ENCODE measurements at places on chromosomes 3 and 15.

DNA sequence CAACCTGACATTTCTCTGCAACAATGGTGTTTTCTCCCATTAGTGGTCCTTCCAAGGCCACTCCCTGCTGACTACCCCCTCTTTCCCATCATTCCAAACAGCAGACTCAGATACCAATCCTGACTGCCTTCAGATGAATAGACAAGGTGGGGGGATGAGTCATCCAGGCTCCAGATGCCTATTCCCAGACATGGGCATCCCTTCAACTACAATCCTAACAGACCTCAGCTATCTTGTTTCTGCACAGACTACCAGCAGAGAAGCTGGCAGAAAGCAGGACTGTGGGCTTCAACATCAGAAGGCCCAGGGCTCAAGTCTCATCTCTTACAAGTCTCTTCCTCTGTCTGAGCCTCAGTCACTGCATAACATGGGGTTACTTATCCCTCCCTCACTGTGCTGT is 2.2 kb downstream of the RBP1 start:
- no peak for DNase-seq

- DNase-seq: no peak
These were observed 177.1 kb downstream of the NSMCE3 start for GRCh38 chr15:29092376-29093064.

DNA sequence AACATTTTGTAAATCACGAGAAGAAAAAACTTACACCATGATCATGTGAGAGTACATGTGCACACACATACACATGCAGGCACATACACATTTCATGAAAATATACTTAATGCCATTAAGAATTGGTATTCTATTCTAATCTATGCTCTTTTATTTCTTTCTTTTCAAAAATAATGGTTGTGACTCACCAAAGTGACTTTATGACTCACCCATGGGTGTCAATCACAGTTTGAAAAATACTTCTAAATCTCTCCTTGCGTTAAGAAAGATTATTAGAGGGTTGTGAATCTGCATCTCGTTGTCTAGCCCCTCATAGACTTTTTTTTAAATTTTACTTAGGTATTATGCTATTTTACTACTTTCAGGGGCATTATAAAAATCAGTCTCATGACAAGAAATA is 254.2 kb downstream of the TUSC7 start:
- DNase-seq: no peak

- DNase-seq: no peak
These were observed 92.6 kb upstream of the VGLL4 start for GRCh38 chr3:11736136-11736833.

GRCh38 chr15:65626856-65627255 is 5.1 kb downstream of the SLC24A1 start:
- no peak for DNase-seq

DNA sequence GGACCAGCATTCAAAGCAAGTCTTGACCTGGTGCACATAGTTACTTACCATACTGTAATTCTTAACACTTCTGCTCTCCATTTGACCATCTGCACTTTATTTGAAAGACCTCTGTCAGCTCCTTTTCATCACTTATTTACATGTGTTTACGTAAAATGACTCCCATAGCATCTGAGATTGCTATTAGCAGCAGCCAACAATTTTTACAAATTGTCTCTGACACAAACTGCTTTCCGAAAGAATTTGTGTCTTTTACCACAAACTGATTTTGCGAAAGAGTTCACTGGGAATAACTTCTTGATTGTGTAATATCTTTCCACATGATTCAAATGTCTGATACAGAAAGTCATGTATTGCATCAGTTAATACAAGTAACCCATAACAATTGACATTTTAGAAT is 144.1 kb upstream of the PEX5L start:
- DNase-seq: no peak

DNA sequence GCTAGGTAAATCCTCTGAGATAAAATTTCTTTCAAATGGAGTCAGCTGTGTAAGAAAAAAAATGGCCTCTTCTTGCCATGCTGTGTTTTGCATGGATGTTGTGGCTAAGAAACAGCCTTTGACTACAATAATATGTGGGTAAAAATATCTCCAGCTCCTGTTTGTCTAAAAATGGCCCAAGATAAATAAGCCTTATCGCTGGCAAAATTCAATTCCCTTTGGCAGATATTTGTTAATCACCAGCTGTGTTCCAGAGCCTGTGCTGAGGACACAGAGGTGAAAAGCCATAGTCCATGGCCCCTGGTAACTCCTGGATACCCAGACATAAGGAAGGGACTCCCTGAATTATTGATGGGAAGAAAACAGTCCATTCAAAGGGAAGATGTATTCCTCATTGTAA is 15.3 kb upstream of the RAMAC start:
- no peak for DNase-seq

DNA sequence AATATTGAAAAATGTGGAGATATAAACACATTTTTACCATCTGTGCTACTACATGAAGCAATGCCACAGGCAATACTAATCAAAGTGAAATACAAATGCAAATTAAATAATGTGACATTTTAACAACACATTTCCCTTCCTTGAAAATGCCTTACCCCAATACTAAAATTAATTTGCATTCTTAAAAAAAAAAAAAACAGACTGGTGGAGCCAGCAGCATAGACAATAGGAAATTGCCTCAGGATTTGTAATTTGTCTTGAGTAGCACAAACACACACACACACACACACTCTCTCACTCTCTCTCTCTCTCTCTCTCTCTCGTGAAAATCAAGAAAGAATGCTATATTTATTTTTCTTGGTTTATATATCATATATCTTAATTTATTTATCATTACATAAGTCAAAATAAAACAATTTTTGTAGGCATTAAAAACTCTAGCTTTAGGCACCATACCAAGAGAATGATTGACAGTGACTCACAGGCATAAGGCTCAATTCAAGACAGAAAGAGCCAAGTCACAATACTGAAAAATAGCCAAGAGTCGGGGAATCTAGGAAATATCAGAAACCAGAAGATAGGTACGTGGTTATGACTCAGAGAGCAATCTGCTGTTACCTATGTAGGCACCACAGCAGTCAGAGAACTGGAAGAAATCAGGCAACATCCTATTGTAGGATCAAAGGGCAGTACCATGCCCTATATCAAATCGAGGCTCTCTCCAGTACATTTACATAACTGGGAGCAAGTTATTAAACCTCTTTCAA is 23.0 kb downstream of the SUCNR1 start:
- peak; percentile 28 for DNase-seq

- DNase-seq: no peak
These were observed 90.0 kb upstream of the ADPGK start for GRCh38 chr15:72873379-72874233.

- DNase-seq: no peak
These were observed 17.4 kb upstream of the MYH15 start for GRCh38 chr3:108527817-108528216.

- no peak for DNase-seq
These were observed 709.4 kb downstream of the SQOR start for GRCh38 chr15:46344115-46344724.

GRCh38 chr15:45669422-45669821 is 34.6 kb downstream of the SQOR start:
- no peak for DNase-seq

DNA sequence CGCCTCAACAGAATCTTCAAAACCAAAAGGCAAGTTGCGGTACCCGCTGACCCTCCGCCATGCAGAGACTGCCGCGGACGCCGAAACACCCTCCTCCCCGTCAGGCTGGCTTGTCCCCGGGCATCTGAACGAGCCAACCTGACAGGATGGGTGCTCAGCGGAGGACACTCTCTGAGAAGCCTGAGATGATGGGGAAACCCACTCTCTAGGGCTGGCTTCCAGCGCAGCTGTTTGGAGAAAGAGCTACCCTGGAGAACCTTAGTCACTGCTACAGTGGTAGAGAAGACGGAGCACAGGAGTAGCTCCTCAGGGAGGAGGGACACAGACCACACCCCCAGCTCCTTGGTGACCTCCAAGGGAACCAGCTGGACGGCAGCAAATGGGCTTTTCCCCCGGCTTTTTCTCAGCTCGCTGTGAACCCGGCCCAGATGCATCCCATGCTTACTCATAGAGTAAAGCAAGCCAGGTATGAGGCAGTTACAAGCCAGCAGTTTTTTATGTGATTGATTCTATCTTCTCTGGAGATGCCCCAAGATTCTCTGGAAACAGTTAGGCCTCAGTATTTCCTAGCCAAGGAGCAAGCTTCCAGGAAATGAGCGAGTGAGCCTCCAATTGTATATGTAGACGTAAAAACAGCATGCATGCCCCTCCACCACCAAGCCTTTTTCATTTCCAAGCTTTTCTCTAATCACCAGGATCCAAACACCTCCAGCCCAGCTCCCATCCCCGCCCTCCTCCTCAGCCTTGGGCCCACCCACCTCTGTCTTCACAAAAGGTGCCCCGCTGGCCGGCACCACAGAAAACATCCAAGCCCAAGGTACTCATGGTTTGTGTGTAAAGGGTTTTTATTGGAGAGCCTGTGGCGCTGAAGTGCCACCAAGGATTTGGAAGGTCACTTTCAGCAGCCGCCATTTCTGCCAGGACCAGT is 38.7 kb downstream of the FAM174B start:
- no peak for DNase-seq

DNA sequence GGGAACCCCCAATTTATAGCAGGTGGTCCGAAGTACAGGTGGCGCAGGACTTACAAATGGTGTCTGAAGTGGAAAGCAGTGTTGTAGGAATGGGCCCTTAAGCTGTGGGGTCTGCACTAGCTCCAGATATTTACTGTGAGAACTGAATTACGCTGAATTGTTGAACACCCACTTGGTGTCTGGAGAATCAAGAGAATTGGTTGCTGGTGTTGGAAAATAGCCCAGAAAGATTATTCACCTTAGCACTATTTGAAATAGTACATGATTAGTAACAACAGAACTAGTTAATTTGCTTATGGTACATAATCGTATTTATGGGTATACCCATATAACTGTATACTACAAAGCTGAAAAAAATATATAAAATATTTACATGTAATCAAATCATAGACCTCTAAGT is 64.8 kb downstream of the ADAM10 start:
- no peak for DNase-seq

DNA sequence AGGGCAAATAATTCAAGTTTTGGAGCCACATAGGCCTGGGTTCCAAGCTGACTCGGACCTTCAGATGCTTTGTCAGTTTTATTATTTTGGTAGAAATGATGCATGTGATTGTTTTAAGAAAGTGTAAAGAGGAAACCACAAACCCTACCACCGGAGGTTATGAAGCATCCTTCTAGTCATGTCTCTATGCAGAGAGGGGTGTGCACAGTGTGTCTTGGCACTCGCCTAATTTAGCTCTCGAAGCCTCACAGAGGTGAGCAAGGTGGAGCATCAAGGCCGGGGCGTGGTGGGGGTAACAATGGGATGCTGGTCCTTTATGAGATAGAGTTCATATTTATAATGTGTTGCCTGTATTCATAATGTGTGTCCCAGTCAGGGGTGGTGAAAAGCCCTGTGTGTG is 63.7 kb upstream of the SMAD6 start:
- DNase-seq: no peak

DNA sequence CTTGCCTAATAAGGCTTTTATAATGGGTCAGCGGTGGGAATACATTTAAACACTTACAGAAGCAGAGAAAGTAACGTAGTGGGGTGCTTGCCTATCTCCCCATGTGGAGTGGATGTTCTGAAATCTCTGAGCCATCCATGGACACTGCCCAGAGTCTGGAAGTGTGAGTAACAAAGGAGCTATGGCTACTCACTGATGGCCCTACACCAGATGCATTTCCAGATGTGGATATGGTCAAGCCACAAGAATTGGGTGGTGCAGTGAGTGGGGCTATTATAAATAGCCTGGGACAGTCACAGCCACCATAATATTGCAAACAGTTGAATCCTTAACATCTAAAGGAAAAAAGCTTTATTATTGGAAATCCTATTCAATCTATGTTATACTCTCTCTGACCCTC is 96.6 kb downstream of the CGNL1 start:
- no peak for DNase-seq

GRCh38 chr15:69734699-69735098 is 282.1 kb downstream of the RPLP1 start:
- DNase-seq: no peak

DNA sequence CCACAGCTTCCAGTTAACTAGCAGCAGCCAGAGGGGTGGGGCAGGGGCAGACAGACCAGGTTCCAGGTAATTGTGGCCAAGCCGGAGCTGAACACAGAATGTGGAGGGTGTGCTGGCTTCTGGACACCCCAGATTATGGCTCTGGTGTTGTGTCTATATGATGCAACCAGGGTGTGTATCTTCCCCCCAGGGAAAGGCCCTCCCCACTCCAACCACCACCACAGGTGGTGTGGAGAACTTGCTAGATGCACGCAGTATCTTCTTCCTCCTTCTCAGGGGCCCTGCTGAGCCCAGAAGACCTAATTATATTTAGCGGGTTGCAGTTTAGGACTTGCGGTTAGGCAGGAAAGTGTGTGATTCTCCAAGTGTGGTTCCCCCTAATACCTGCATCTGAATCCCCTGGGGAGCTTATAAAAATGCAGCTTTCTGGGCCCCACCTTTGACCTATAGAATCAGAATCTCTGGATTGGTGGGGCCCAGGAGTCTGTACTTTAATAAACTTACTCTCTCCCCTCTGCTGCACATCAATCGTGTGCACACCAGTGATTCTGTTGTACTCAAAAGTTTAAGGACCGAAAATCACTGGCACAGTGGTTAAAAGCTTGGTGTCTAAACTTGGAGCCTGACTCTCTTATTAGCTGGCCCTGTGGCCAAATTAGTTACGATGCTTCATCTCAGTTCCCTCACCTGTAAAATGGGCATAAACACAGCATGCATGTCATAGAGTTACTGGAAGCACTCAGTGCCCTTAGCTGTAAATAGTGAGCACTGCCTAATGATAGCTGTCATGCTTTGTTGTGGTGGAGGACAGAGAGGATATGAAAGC is 379.1 kb upstream of the PROK2 start:
- no peak for DNase-seq

- no peak for DNase-seq
These were observed 85.9 kb downstream of the AQP9 start for GRCh38 chr15:58224068-58224467.

Data from A549 (cell line).